ENCODE measurements at places on chromosomes 4 and X.

- no peak for DNase-seq
These were observed at the start of gene SPP1 for GRCh38 chr4:87975466-87975865. SPP1 (plus strand) TSS chr4:87975714; CDS start chr4:87976896, 1,182 bp downstream.

- DNase-seq = no peak
These were observed 56.7 kb downstream of the PRPS1 start for GRCh38 chrX:107684956-107685385.

DNA sequence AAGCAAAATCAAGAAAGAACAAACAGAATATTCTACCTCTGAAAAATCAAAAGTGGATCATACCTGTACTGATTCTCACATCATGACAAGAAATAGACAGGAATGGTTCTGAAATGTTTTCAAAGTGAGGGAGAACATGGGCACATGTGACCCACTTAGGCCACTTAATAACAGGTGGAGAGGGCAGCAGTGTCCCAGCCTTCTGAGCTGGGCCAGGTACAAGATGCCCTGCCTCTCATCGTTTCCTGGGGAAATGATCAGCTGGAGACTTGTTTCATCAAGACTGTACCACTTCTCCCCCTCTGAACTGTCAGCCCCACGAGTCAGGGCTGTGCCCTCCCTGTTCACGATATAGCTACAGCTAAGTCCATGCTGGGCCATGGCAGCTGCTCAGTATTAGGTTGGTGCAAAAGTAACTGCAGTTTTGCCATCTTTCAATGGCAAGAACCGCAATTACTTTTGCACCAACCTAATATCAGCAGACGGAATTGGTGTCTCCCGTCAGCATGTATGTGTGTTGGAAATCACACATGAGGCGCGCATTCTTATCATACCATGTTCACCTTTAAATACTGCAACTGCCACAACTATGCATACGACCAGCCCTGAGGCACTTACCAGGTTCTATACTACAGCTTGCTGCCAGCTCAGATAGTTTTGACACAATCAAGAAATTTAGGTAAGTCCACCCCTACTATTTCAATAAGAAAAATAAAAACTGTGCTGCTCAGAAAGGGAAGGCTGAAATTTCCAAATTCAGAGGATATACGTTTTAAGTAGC, 71.4 kb downstream of the GATB start:
- no peak for DNase-seq

- peak; percentile 45 for DNase-seq
These were observed 49.7 kb downstream of the RASL11B start for GRCh38 chr4:52911684-52912294.

GRCh38 chr4:24285759-24286158, 298.6 kb downstream of the DHX15 start:
- DNase-seq = no peak
